ENCODE measurements at places on chromosomes 6 and 20.

DNA sequence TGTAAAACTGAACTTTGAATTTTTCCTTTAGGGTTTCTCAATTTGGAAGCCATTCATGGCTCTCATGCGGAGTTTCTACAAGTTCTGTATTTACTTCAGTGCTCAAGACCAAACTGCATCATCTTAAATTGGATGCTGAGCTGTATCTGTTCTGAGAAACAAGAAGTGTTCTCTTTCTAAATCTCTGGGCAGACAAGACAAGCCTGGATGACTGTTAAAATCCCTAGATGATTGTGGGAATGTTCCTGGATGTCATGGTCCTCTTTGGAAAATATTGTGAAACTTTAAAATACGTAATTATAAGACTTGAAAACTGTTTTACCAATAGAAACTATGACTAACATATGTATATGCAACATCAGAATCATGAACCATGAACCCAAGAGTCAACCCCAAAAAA is 6.2 kb upstream of the GCM1 start:
- no peak for DNase-seq

DNA sequence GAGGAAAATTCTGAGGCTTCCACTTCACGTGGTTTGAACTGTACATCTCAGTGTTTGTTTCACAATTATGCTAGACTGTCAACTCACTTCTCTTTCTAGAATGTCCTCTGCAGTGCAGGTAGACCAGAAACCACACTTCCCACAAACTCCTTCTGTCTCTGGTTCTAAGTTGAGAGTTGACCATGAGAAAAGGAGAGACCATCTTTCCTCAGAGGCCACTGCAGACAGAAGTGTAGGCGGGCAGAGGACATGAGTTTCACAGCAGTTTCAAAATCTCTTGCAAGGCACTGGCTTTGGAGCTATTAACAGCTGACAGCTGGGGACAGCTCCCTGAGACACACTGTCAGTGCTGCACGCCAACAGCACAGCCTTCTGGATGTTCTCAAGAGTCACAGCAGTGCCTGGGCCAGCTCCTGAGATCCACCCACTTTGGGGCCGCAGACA is 55.4 kb upstream of the MOXD1 start:
- no peak for DNase-seq

DNA sequence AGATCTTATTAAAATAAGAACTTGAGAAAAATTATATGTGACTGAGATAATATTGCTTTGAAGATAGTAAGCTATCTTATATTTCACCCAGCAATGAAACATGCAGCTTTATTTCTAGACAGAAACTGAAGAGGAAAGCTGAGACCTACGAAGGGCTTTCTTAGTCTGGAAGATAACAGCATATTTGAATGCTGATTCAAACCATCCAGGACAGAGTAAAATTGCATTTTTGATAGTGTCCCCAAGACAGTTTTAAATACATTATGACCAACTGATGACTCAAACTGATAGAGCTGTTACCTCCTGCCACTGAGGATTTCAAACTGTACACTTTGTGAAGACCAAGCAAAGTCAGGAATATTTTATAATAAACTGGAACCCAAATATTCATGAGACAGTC is 409.6 kb downstream of the GRIK2 start:
- no peak for DNase-seq

DNA sequence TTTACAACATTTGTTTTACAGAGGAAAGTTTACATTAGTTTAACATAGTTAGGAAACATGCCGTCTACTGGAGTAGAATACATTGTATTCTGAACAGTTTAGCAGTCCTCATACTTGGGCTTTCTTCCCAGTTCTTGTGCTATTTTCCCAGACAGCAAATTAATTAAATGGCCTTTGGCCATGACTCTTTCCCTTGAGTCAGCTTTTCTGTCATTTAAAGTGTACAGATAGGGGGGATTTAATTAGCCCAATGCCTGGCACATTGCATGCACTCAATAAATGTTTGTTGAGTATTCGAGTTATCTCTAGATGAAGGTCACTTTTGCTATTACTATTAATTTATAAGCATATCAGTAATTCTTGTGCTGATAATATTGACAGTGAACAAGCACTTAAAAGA is 1.6 kb downstream of the TMEM244 start:
- DNase-seq: no peak

GRCh38 chr6:143400258-143401067 is 50.0 kb downstream of the ADAT2 start:
- no peak for DNase-seq

DNA sequence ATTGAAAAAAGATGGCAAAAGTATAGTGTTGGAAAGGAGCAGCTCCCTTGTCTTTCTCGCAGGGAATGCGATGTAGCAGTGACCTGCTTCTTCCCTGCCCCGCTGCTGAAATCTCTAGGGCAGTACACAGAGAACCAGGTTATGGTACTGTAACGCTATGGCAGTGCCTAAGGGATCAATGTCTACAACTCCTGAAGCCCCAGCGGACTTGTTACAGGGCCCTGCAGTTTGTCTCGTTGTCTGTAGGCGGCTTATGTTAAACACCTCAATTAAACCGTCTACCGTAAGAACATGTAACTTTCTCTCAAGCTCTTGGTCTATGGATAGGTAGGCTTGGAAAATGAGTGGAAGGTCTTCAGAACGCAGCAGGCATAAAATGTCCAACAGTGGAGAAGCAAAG is 44.8 kb upstream of the SLC17A4 start:
- no peak for DNase-seq

- no peak for DNase-seq
Observed at GRCh38 chr20:22213271-22213670, 371.1 kb downstream of the FOXA2 start.
